ENCODE measurements at places on chromosomes 3 and 15. TPM values are rescaled to one million over a fixed set of nuclear protein-coding genes. Genes with fewer than 3 reads are reported as not detected.

Gene SI
- total RNA-seq = not detected

Gene ZWILCH
- 53.5 TPM for total RNA-seq

Gene NR1I2
- total RNA-seq = not detected

Gene FGF7
- 11.5 TPM for total RNA-seq

Gene LNP1
- total RNA-seq = 11.2 TPM

Gene SNX4
- total RNA-seq = 54.5 TPM

DNA sequence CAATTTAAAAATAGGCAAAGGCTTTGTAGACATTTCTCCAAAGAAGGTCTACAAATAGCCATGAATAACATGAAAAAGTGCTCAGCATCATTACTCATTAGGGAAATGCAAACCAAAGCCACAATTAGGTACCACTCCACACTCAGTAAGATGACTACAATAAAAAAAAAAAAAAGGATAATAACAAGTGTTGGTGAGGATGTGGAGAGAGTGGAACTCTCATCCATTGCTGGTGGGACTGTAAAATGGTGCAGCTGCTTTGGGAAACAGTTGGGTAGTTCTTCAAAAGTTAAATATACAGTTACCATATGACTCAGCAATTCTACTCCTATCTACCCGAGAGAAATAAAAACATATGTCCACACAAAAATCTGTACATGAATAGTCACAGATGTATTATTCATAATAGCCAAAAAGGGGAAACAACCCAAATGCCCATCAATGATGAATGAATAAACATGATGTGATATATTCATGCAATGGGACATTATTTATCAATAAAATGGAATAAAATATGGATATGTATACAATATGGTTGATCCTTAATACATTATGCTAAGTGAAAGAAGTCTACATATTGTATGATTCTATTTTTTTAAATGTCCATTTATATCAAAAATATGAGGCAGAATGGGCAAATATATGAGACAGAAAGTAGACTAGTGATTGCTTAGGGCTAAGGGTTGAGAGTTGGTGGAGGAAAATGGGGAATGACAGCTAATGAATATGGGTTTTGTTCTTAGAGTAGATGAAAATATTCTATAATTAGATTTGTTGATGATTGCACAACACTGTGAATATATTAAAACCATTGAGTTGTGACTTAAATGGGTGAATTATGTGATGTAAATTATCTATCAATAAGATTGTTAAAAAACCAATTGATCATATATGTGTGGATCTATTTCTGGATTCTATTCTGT is 66.1 kb upstream of the SMAD3 start:
- DNase-seq = no peak

DNA sequence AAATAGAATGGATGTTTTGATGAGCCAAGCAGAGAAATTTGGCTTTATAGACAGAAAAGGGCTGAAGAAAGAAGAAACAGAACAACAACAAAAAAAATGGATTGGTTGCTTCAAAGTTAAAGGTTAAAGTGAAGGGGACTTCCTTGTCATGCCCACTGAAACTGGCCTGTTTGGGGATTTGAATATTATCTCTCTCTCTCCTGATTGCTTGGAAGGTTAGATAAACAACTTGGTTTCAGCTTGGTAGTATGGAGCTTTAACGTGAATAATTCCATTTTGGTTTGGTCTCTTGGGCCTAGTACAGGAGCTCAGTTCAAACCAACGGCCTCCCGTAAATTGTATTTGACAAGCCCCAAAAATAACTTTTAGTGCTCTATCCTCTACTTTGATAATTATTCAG is 70.8 kb upstream of the MBNL1 start:
- DNase-seq = no peak

DNA sequence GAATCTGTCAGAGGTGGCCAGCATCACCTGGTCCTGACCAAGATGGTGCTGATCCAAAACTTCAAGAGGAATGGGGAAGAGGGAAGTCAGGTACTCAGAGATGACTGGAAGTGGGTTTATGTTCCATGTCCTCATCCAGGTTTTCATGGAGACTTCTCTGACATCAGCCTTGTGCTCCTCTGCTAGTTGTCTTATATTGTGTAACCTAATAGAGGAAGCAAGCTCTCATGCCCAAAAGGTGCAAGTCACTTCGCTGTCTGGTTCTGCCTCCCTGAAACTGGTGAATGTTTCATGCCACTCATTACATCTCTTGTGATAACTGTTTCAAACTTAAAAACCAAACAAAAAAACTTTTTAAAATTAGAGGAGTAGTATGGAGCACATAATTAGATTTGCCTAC is 127.2 kb upstream of the MANF start:
- no peak for DNase-seq
